ENCODE measurements at places on chromosomes 4 and X.

DNA sequence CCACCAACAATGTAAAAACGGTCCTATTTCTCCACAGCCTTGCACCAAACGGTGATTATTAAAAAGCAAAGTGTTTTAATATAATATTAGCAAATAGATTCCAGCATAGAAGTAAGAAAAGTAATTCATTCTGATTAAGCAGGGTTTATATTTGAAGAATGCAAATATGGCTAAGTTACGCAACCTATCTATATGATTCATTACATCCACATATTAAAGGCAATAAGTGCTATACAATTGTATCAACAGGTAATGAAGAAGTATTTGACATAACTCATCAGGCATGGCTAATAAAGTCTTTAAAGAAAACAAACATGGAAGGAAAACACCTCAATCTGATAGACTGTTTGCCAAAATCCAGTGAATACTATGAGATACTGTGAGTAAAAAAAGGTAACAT lies 29.0 kb downstream of the KCNE5 start:
- DNase-seq = no peak

GRCh38 chr4:40212674-40213527 lies 16.1 kb downstream of the RHOH start:
- DNase-seq = no peak

DNA sequence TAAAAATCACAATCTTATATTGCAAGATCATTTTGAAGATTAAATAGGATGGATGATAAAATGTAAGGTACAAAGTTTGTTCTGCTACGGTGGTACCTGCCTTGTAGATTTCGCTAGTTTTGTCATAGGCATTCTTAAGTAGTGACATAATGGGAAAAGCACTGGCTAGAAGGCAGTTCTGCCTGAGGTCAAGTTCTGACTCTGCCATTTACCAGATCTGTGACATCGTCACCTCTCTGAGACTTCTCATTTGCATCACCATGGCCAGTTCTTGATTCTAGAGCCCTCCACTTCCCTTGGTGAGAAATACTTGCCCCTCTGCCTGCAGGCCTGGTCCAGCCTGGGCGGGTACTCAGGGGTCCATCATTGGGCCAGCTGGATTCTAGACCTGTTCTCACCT lies 85.2 kb downstream of the HS3ST1 start:
- no peak for DNase-seq

- DNase-seq = no peak
Measured at GRCh38 chr4:55907469-55907868, 41.3 kb upstream of the CEP135 start.

DNA sequence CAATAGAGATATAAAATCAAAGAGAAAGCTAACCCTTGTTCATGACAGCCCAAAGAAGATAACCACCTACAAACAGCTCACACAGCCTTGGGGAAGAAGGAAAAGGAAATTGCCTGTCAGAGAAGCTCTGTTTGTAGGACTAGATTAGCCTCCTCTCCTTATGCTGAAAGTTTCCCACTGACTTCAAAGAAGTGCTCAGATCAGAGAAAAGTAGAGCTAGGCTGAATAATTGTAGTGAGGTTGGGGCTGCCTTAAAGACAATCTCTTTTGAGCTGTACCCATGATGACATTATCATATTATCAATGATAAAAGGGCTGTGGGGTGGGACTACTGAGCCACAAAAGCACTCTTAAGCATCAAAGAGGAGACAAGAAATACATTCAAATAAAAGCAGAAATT lies 223.0 kb upstream of the GALNT7 start:
- no peak for DNase-seq

DNA sequence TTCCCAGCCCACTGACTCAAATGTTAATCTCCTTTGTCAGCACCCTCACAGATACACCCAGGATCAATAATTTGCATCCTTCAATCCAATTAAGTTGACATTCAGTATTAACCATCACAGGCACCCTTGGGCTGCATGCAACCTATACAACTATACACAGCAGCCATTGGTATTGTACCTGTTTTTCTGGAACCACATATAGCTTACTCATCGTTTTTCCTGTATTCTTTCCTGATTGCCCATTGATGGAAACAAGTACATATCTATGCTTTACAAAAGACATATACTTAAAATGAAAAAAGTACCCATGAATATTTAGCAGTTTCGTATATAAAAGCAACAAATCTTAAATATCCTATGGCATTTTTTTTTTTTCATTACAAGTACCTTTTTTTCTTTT lies 3.7 kb upstream of the FOXR2 start:
- DNase-seq = no peak

All from SHP77 treated with DMSO at 0.1 percent for 48 hours (cell line).